ENCODE measurements at places on chromosomes 7 and 10.

DNA sequence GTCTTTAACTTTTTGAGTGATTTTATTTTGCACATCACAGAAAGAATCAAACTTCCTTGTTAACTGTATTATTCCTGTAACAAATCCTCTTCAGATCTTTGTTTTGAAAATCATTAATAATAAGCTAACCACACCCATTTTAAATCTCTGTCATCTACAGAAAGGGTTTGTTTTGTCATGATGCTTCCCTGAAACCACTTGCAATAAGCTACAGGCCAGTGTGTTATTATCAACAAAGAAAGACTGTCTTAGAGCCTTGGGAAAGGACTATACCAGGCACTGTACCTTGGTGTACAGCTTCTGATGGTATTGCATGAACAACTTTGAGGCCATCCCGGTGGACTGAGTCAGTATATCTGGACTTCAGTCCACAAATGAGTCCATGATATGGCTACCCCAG is 145.3 kb upstream of the FAM3C start:
- no peak for DNase-seq

DNA sequence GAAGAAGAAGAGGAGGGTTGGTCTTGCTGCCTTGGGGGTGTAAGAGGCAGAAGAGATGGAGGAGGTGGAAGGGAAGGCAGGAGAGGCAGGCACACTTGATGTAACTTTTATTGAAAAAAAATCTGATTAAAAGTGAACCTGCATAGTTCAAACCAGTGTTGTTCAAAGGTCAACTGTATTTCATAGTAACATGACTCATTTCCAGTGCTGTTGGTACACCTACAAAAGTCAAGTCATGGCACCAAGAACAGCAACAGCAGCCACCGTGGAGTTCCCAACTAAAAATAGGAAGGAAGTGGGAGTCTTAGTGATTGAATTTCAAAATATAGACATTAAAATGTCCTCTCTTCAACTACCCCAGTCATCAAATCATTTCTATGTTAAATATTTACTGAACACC is 88.5 kb downstream of the CTNNA3 start:
- no peak for DNase-seq

DNA sequence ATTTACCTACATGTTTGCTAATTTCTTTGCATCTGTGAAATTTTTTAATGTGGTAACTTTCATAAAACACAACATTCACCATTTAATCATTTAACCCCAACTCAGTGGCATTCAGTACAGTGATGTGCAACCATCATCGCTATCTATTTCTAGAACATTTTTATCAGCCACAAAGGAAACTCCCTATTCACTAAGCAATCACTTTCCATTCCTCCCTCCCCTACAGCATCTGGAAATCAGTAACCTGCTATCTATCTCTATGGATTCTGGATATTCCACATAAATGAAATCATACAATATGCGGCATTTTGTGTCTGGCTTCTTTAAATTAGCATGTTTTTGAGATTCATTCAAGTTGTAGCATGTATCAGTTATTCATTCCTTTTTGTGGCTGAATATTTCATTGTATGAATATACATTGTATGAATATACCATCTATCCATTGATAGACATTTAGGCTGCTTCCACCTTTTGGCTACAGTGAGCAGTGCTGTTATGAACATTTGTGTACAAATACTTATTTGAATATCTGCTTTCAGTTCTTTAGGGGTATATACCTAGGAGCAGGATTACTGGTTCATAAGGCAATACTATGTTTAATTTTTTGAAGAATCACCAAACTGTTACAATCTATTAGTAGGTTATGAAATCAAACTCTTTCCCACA is 19.4 kb upstream of the BPGM start:
- DNase-seq = no peak

DNA sequence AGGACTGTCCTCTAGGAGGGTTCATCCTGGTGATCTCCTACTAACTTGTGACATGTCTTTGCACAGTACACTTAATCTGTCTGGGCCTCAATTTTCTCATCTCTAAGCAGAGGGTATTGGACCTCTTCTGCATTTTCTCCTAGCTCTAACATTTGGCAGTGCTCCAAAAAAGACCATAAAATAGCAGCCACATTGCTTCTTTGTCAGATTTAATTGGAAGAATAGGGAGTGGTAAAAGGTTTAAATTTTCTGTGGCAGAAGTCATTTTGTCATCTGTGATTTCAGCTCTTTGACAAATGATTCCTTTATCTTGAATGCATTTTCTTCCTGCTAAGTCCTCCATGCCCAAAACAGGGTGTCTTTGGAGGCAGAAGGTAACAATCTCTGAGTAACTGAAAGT is 289.9 kb upstream of the LRGUK start:
- DNase-seq = no peak

GRCh38 chr10:58334817-58335305 is at the start of gene UBE2D1:
UBE2D1 (plus strand) TSS chr10:58335006; CDS start chr10:58335202, 196 bp downstream.
- DNase-seq = peak; percentile 68

All from CD4-positive, alpha-beta T cell (primary cell).